ENCODE measurements at places on chromosomes 7 and 10.

GRCh38 chr10:43131256-43131655 is 7.0 kb upstream of the CSGALNACT2 start:
- DNase-seq = no peak

DNA sequence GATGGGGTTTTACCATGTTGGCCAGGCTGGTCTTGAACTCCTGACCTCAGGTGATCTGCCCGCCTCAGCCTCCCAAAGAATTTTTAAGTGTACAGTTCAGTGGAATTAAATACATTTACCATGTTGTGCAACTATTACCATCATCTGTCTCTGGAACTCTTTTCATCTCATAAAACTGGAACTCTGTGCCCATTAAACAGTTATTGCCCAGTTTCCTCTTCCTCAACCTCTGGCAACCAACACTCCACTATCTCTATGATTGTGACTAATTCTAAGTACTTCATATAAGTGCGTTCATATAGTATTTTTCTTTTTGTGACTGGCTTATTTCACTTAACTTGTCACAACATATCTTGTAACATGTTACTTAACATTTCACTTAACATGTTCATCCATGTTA is 41.3 kb upstream of the ATXN7L1 start:
- DNase-seq = no peak

GRCh38 chr10:118692872-118693271 is 61.9 kb downstream of the CACUL1 start:
- DNase-seq = peak; percentile 63

DNA sequence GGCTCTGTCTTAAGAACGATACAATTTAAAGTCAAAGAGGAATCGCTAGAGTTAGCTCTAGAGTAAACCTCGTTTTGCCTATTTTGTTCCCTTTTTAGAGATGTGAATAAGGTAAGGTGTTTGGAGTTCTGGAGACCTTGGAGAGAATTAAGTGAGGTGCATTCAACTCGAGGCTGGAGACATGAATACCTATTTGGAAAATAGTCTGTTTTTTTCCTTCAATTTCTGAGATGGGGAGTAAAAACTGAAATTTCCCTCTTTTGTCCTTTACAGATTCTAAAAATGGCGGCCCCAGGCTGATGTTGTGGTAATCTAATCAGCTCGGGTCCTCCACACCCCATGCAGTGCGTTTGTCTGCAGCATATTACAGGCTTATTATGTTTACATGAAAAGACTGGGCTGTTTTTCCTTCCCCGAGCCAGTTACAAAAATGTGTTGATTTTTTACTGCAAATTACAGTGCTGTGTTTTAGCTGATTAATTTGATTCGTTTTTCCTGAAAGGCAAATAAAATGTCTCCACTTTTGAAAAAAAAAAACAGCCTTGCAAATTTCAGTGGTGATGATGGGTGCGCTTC is 1.5 kb downstream of the KMT2E start:
- peak; percentile 73 for DNase-seq

GRCh38 chr7:123177442-123177841 is 22.3 kb downstream of the SLC13A1 start:
- no peak for DNase-seq

- DNase-seq = no peak
Measured at GRCh38 chr10:133055470-133055869, 32.3 kb upstream of the ADGRA1 start.

DNA sequence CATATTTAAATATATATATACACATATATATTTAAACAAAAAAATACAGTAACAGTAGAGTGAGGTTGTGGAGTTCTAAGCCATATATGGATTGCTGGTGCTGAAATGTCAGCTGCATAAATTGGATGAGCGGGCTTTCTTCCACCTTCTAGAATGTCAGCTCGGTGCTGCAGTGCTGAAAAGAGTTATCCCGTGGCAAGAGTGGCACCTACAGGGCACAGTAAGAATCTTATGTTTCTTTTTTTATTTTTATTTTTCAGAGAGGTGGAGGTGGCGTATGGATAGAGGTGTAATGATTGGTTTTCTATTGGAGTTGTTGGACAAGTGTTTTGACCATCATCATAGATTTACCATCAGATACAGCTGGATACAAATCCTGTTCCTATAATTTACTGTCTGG is 86.2 kb upstream of the DYNC1I1 start:
- peak; percentile 58 for DNase-seq

DNA sequence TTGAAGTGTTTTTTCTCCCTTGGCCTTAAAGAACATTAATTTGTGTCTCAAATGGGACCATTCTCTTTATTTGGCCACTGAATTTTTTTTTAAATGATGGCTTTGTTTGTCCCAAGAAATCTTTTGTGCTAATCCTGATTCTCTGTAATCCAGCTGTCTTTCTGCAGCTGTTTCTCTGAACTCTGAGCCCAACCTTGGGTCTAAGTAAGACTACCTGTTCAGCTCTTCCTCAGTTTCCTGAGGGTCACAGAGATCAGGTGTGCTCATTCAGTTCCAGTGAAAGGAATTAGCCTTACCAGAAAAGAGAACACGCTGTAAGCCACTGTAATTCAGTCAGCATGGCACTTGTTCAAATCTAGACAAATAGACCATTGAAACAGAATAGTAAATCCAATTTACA is 94.2 kb downstream of the ANKIB1 start:
- DNase-seq = no peak

DNA sequence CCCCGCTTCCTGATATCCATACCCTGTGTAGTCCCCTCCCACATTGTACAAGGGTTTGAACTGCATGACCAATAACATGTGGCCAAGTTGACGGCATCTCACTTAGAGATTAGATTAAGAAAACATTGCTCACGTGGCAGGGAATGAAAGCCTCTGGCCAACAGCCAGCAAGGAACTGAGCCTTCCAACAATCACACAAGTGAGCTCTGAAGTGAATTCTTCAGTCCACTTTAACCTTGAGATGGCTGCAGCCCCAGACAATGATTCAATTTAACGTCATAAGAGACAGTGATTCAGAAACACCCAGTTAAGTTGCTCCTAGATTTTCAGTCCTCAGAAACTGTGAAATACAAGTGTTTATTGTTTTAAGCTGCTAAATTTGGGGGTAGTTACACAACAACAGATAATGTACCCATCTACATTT is 165.9 kb upstream of the PLXNA4 start:
- no peak for DNase-seq

DNA sequence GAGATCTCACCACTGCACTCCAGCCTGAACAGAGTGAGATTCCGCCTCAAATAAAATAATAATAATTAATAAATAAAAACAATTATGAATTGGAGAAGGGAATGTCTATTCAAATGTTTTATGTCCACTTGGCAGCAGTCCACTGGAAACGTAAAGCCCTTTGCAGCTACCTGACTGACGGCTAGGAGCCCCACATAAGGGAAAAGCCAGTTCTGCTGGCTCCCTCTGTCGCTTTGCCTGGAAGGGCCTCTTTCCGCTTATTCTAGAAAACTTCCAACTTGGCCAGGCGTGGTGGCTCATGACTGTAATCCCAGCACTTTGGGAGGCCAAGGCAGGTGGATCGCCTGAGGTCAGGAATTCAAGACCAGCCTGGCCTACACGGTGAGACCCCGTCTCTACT is 6.1 kb upstream of the TNS3 start:
- no peak for DNase-seq

GRCh38 chr10:91009121-91009520 is 88.2 kb upstream of the ANKRD1 start:
- DNase-seq = no peak

- DNase-seq = peak; percentile 28
Measured at GRCh38 chr10:128063736-128064107, 62.5 kb downstream of the MKI67 start.

- no peak for DNase-seq
Measured at GRCh38 chr10:69503896-69504265, 52.6 kb downstream of the TSPAN15 start.

DNA sequence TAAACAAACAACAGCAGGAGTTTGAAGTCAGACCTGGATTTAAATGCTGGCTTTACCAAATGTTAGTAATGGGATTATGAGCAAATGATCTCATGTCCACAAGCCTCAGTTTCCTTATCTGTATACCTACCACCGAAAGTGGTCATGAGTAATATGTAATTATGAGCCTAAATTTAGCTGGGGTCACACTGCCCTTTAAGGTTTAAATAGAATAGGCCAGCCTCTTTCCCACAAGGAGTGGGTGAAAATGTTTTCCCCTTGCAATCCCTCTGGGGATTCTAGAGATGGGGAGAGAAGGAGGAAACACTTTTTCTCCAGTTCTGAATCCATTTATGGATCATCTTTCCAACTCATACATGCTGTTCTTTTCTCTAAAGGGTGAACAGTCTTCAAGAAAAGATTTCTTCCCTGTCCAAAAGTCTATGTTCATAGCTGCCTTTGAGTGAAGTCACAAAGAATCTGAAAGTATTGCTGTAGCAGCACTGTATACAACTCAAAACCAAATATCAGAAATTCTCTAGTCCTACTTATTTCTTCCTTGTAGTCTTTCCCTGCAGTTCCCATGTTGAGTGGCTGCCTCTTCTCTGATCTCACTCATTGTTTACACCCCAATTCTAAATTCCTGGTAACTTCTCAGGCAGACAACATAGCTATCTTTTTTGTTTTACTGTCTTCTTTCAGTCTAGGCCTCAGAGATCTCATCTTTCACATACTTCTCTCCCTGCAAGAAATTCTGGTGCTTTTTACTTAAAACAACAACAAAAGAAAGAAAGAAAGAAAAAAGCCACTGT is 7.4 kb upstream of the TSPAN12 start:
- no peak for DNase-seq

DNA sequence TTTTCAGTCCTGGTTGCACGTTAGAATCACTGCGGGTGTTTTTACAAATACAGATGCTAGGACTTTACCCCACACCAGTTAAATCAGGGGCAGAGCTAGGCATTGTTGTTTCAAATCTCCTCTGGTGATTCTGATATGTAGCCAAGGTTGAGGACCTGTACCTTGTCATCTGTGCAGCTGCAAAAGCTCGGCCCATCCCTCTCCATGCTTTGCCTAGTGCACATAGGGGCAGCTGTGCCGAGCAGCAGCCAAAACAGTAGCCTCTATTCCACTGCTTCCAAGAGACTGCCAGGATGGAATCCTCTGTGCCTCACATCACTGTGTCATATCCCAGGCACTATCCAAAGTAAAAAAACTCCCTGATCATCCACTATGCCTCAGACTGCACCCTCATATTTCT is 181.3 kb downstream of the CDK14 start:
- no peak for DNase-seq

GRCh38 chr7:41536873-41537665 is 165.8 kb downstream of the INHBA start:
- DNase-seq = no peak

GRCh38 chr7:68185631-68186456 is 1189.2 kb downstream of the TYW1 start:
- peak; percentile 88 for DNase-seq

GRCh38 chr10:124236816-124237215 is 143.4 kb upstream of the CHST15 start:
- no peak for DNase-seq

DNA sequence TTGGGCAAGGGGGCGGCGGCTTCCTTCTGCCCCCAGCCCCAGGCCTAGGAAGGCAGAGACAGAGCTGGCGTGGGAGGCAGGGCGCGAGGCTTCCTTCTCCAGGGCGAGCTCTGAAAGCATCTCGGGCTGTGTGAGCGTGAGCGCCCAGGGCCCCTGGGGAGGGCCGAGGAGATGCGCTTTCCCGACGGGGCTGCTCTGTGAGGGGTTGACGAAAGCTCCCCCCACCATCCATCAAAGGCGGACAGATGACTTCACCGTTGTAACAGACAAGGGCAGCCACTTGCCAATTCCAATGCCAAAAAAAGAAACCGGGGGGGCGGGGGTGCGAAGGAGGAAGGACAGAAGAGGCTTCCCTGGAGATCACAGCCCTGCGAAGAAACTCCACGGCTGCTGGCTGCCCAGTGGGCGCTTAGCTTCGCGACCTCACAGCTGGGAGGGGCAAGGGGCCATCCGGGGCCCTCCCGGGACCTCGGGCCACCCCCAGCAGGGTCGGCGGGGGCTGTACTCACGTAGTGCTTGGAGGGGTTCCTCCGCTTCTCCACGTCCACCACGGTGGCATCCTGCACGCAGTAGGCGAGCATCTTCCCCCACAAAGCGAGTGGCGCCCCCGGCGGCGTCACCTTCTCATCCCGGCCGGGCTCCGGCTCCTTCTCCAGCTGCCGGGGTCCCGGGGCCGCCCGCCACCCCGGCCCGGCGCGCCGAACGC is 537 bp downstream of the SH3PXD2A start:
- DNase-seq = peak; percentile 77

DNA sequence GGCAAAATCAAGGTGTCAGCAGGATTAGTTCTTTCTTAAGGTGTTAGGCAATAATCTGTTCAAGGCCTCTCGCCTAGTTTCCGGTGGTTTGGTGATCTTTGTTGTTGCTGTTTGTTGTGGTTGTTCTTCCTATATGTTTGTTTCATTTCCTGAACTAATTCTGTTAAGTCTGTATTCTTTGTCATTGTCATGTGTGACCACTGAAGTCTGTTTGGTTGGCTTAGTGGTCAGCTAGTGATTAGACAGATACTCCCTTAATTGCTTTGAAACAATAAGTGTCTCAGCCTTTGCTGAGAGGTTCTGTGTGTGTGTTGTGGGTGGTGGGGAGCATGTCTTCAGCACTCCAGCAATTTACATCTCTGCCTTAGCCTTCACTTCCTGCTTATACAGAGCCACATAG is 46.0 kb downstream of the ABCC2 start:
- DNase-seq = no peak

DNA sequence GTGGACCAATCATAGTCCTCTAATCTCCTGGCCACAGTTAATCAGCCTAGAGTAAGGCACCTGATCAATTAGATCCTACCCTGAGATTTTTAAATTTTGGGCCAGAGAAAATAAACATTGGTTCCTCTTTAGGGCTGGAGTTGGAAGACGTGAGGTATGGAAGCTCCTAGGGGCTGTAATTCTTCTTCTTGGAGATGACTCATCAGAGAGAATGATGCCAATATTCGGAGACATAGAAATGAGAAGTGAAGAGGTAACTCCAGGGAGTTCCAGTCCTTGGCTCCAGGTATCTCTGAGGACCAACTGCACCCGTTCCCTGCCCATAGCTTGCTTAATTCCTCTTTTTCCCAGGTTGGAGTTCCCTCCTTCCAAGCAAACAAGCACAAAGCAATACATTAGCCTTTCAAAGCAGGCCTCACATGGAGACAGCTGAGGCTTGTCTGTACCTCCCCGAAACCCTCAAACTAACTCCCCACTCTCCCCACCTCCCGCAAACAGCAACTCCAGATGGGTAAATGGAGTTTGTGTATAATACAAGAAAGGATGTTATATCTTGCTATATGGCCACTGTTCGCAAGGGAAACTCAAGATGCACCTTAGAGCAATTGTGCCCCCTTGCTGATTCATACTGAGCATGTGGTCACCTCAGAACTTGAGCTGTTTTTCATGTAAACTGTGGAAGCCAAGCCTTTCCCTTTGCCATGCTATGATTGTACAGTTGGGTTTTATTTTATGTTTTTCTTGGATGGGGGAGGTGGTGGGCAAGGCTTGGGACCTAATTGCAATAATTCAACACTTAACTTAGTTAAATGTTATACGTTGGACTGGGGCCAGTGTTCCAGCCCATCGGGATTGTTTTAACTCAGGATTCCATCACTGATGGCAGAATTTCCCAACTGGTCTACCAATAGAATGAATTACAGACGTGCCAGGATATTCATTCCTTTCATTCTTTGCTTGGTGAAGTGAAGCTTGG is 29.3 kb downstream of the PIK3AP1 start:
- no peak for DNase-seq
